ENCODE measurements at places on chromosomes 2 and 18.

DNA sequence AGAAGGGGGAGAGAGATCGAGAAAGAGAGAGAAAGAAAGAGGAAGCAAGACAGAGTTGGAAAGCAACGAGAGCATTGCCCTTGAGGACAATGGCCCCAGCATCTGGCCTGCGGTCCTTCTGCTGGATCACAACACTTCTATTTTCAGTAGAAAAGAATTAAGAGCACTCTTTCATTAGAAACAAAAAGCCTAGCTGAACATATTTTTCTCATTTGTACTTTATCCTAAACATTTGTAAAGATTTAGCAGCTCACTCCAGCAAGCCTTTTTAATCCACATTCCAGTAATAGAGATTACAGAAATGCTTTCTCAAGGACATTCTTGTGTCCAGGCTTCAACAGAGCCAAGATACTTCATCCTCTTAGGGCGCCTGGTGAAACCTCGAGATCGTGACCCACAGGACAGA is 31.6 kb upstream of the AFF3 start:
- no peak for DNase-seq

DNA sequence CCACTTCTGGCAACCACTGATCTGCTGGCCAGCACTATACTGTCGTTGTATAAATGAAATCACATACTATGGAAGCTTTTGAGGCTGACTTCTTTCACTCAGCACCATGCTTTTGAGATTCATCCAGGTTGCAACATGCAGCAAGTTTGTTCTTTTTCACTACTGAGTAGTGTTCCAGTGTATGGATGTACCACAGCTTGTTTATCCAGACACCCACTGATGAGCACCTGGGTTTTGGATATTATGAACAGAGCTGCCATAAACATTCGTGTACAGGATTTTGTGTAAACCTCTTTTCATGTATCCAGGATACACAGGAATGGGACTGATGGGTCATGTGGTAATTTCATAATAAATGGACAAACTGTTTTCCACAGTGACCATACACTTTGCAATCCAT is 10.7 kb downstream of the ERCC3 start:
- no peak for DNase-seq

DNA sequence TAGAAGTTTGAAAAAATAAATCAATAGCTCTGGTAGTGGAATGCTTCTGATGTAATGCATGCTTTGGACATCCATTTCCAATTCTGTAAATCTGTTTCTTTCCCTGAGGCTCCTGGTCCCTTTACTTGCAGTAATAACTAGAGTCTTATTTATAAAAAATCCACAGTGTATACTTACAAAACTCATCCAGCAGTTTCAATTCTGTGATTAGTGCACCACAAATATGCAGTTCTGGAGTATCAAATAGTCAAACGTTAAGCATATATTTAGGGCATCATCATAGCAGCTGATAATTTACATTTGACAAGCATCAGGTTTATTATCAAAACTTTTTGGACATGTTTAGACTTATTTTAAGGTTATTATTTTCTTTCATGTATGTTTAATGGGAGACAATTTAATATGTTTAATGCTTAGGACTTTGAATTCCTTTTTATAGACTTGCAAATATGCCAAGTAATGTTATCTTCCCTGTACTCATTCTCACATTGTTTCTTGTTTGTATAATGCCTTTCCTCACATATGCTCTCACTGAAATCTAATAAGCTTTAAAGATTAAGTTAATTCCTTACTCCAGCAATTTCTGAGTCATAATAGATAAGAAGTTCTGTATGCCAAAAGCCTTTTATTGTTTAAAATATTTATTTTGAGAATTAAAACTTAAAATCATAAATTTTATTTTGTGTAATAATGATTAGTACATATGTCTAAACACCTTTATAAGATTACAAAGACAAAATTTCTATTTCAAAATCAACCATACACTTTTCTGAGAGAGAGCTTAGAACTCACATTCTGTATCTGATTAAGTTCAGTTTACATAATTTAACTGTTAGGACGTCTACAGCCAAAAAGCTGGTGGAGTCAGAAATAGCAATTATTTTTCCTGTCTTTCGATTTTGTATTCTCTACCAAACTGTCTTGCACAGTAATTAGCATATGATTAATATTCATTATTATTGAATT is 341.5 kb upstream of the TMEFF2 start:
- no peak for DNase-seq

DNA sequence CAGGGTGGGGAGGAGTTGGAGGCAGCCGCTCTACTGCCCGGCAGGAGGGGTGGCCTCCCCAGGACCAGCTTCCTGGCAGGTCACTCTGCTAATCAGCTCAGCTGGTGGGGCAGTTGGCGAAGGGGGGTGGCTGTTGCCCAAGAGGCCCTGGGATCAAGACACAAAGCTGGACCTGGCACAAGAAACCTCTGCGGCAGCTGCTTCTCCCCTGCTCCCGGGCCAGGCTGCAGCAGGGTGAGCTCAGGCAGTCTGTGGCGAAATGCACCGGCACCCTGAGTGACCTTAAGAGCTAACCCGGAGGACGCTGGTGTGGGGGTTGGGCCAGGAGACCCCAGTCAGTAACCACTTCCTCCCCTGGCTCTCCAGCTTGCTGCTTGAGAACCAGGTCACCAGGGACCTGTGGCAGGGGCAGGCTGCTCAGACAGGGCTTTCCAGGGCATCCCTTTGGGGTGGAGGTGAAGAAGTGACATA is 31.1 kb downstream of the TOGARAM2 start:
- DNase-seq, result peak; percentile 53

DNA sequence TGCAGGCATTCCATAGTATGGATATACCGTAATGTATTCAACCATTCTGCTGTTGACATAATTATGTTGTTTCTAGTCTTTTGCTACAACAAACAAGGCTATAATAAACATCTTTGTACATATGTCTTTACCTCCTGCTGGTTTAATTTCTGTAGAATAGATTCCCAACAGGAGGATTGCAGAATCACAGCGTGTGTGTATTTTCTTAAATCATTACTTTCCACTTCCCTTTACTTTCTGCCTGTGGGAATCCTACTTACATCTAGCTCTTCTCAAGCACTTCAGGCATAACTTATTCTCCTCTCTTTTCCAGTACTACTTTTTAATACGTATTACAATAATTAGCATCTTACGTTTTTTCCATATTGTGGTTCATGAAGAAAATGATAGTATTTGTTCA is 13.0 kb upstream of the RIOK3 start:
- DNase-seq, result no peak
